ENCODE measurements at places on chromosomes 3 and 15. TPM values are rescaled to one million over a fixed set of nuclear protein-coding genes. Genes with fewer than 3 reads are reported as not detected.
A peak's percentile ranks its signal among the peaks of the same experiment; 100 is the strongest.

- DNase-seq, result no peak
Measured at GRCh38 chr3:53806182-53807116, 39.8 kb downstream of the CHDH start.

DNA sequence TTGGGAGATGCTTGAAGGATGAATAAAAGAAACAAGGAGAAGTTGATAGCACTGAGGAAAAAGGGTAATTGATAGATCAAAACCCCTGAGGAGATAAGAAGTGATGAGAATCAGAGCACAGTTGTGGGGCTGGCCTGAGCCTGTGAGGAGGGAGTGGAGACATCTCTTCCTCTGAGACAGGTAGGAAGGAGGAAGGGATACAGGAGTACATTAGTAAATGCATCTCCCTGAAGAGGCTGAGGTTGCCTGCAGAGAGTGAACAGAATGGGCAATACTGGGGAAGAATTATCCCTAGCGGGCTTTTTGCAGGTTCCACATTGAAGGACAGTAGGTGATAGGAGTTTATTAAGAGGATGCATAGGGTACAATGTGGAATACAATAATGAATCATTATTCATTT is 17.3 kb upstream of the SCAMP5 start:
- no peak for DNase-seq

DNA sequence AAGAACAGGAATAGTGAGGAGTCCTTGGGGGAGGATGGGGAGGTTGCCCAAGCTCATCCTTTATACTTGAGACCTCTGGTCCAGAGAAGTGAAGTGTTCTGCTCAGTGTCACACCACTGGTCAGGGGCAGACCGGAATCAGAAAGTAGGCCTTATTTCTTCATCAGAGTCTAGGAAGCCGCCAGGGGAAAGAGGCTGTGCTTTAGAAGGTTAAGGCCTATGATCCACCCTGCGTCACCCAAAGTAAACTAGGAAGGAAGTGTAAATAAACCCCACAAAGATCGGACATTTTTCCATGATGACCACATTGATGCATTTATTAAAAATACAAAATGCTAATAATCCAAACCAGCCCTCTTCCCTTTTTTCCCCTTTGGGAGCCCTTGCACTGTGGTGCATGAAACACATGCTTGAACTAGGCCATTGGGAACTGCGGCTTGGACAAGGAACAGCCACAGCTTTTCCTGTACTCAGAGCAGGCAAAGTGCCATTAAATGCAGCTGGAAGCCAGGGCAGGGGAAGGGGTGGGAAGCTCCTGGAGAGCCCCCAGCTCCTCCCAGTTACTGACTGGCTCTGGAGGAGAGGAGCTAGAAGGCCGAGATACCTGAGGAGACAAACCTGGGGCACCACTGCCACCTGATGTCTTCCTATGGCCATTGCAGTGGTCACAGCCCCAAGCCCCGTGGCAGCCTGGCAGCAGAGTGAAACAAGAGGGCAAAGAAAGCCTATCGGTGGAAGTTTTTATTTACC is 37.0 kb downstream of the CDC25A start:
- peak; percentile 57 for DNase-seq

The CFAP91 gene
- 5.1 TPM for total RNA-seq

DNA sequence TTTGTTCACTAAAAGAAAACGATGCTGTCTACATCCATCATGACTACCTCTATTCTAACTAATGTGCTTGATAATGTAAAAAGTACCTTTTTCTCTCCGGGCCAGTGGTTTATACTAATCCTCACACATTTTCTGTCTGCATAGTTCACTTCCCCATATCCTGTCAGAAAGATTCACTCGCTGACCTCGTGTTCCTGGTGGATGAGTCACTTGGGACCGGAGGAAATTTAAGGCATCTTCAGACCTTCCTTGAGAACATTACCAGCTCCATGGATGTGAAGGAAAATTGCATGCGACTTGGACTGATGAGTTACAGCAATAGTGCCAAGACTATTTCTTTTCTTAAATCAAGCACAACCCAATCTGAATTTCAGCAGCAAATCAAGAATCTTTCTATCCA is 33.8 kb downstream of the COL6A5 start:
- no peak for DNase-seq

The LRRC31 gene
- not detected for total RNA-seq

GRCh38 chr3:144585408-144585807 is 613.8 kb downstream of the DIPK2A start:
- no peak for DNase-seq

- DNase-seq, result no peak
Measured at GRCh38 chr15:100570275-100570674, 31.7 kb downstream of the LINS1 start.

GRCh38 chr3:66220602-66221377 is at the start of gene SLC25A26:
Gene SLC25A26, plus strand, starts transcription at chr3:66221001. Its CDS starts 94 bp downstream, at chr3:66221095.
- DNase-seq, result peak; percentile 99

DNA sequence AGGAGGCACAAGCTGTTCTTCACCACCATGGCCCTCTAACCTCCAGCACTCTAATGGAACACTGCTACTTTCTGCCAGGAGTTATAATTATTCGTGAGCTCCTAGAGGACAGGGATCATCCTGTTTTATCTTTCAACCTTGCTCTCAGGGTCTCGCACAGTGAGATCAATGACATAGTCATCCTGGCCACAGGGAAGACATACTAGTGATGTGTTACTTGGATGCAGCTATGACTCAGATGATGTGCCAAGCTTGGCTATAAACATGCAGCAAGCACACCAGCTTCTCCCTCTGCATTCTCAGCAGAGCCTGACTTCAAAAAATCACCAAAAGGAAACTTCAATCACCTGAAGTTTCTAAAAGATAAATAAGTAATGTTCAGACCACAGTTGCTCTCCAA is 203.8 kb upstream of the HES1 start:
- no peak for DNase-seq

The EPHA3 gene
- 1.4 TPM for total RNA-seq

The STAC gene
- total RNA-seq, result 1.3 TPM

- no peak for DNase-seq
Measured at GRCh38 chr3:49172551-49173041, 1.2 kb downstream of the KLHDC8B start.

DNA sequence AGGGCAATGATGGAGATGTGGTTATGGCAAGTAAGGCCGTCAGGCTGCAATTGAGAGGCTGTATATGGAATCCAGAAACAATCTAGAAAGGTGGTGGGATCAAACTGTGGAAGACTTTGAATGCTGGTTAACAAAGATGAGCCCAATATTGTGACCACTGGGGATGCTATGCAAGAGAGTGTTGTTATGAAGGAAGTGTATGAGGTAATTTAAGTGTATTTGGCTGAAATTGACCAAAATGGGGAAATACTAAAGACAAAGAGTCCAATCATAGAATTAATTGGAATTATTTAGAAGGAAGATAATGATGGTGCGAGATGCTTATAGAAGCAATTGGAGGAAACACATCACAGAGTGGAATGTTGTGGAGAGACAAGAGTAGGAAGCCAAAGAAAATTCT is 24.5 kb downstream of the BTLA start:
- DNase-seq, result no peak

The MED12L gene
- total RNA-seq, result 0.37 TPM

GRCh38 chr3:165466856-165467255 is 270.7 kb upstream of the SLITRK3 start:
- no peak for DNase-seq

DNA sequence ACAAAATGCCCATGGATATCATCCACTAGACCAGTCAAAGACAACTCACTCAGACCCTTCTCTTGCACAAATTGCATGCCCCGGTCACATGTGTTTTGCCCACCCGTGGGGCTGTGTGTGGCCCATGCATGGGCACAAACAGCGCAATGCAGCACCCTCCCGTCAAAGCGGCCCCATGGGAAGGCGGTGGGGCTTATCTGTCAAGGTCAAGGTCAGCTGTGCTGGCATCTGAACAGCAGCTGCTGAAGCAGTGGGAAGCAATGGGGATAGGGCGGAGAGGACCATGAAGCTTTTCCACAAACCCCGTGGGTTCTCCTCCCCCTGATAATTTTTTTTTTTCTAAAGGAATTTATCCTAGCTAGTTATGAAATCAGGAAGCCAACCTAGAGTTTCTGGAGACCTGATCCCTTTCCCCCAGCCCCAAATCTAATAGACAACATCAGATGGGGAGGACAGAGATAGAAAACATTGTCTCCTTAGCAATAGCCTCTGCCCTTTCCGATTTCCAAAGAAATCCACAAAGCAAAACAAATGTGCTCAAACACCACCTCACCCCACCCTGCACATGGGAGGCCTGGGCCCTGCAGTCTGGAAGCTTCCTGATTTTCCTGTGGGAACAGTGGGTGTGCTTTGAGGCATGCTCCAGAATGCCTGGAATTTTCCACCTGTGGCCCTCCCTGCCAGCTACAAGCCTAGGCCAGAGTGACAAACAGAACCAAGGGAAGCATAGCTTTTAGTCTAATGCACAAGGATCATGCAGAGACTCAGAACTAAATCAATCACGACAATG is 84.4 kb downstream of the BDH1 start:
- DNase-seq, result no peak

The EFHB gene
- total RNA-seq, result 0.88 TPM

DNA sequence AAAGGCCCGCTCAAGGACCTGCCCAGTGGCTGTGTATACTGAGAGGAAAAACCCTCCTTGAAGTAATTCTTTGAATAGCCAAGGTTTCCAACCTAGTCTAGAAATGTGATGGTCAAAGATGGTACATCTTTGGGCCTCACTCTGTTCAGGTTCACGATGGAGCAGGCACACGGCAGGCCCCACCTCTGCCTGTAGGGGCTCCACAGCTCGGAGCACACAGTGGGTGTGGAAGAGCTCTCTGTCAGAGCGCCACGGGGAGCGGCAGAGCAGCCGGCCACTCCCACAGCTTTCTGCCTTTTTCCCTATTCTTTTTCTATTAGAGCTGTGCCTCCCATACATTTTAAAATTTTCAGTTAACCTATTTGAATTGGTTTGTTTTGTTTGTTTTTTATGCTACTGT is 89.5 kb downstream of the CTNNB1 start:
- no peak for DNase-seq

DNA sequence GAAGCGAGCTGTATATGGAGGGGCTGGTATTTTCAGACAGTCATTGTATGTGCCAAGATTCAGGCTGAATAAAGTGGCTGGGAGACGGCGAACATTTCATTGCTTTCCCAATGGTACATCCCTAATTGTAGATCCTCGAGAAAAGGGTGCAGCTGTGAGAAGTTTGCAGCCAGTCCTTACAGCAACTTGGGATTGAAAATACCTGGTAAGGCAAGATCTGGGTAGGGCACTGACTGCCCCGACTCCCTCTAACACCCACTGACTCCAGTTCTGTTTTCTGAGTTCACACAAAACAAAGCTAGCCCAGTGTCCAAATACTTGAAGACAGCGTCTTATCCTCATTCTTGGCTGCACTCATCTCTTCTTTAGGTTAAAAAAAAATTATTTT is 63.7 kb downstream of the EDEM1 start:
- no peak for DNase-seq

GRCh38 chr3:38552364-38552763 is 56.2 kb downstream of the EXOG start:
- DNase-seq, result no peak

DNA sequence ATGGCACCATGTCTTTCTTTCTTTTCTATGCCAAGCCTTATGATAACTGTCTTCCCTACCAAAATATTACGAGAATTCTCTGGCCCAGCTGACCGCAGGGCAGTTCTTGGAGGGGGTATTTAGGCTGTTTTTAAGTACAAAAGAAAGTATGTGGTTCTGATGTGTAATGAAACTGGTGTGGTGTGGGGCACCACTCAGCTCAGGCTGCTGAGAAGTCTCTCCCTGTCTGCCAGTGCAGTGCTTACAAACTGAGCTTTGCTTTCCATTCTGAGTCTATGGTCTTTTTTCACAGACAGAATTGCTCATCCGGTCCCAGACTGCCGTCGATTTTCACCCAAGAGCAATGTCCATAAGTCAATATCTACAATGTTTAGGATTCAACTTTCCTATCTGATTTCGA is 847.6 kb downstream of the NTRK3 start:
- no peak for DNase-seq

DNA sequence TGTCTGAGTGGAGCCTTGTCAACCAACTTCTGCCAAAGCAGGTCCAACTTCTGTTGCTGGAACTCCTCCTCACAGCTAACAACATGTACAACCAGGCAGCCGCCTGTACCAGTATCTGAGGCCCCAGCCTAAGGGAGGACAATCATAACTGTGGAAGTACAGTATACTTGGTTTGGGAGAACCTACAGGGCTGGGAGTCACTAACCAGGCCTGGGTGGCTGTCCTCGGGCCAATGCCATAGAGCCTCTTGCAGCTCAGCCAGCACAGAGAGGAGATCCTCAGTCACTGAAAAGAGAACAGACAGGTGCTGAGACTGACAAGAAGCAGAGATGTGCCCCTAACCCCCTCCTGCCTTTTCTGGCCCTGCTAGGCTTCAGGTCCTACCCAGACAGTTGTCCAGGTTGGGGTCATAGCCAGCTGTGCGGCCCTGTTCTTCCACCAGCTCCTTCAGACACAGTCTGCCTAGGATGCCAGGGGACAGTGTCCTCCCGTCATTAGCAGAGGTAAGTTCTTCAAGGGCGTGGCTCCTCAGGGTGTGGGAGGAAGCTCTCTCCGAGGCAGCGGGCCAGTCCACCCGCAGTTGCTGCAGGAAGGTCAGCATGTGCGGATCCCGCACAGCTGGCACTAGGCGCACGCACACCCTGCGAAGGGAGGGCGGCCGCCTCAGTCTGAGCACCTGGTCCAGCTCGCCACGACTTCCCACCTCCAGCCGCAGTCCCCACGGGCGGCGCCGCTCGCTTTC is 980 bp downstream of the DALRD3 start:
- DNase-seq, result no peak

The FBXL2 gene
- 4.4 TPM for total RNA-seq

GRCh38 chr3:158773845-158774830 is 27.7 kb upstream of the MFSD1 start:
- DNase-seq, result no peak

The NDUFB5 gene
- total RNA-seq, result 61.1 TPM

The POPDC2 gene
- 0.97 TPM for total RNA-seq

DNA sequence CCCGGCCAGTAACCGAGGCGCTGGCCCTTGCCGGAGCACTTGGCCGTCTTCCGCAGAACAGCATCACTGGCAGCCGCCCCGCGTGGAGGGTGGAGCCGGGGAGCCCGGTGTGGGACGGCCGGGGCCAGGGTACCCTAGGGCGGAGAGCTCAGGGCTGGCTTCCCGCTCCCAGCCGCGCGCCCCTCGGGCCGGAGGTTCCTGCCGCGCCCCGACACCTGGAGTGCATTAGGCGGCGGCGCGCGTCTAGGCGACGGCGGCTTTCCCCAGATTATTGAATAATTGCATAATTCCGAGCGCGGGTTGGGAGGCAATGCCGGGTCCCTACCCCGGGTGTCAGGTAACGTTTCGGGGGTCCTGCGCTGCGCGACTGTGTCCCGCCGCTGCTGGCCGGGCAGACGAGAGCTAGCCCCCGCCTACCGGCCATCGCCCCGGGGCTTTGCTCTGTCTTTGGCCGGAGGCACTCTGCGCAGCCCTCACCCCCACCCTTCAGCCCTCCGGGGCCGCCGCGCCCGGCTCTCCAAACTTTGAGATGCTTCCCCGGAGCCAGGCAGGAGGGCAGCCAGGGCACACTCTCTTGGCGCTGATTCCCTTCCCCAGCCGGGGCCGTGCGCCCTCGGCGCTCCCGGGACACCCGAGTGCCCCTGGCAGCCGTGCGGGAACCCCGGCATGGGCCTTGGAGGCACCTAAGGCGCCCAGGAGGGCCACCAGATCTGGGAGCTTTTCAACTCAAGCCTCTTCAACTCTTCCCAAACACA is 749 bp downstream of the ITGA11 start:
- peak; percentile 89 for DNase-seq

GRCh38 chr3:99176169-99176964 is 274.9 kb upstream of the DCBLD2 start:
- DNase-seq, result no peak

GRCh38 chr3:71317140-71317539 is 266.4 kb downstream of the FOXP1 start:
- no peak for DNase-seq

GRCh38 chr15:72800833-72801481 is 17.4 kb upstream of the ADPGK start:
- DNase-seq, result peak; percentile 36
